Cortex of kidney (tissue), 1 donor: ENCODE measurements at places on chromosomes 6 and 20.

DNA sequence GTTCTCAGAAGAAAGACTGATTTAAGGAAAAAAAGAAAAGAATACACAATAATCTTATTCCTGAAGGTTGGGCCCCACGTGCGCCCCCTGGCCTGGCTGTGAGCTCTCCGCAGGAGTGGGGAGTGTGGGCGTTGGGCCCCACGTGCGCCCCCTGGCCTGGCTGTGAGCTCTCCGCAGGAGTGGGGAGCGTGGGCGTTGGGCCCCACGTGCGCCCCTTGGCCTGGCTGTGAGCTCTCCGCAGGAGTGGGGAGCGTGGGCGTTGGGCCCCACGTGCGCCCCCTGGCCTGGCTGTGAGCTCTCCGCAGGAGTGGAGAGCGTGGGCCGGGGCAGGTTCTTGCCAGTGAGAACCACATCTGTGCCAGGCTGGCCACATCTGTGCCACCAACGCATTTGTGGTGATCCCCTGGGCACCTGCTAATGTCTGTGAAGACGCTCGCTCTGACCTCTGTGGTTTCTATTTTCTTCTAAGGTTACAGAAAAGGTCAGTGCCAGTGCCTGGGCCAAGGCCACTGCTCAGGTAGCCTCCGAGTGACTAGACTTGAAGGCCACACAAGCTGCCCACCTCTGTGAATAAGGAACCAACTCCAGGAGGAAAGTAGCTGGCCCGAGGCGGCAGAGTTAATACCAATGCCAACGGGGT lies 41.0 kb downstream of the WDR27 start:
- no peak for DNase-seq

- DNase-seq = no peak
Measured at GRCh38 chr20:64766-65322, 22.6 kb upstream of the DEFB125 start.

- DNase-seq = no peak
Measured at GRCh38 chr20:18705490-18705889, 108.1 kb upstream of the SCP2D1 start.

DNA sequence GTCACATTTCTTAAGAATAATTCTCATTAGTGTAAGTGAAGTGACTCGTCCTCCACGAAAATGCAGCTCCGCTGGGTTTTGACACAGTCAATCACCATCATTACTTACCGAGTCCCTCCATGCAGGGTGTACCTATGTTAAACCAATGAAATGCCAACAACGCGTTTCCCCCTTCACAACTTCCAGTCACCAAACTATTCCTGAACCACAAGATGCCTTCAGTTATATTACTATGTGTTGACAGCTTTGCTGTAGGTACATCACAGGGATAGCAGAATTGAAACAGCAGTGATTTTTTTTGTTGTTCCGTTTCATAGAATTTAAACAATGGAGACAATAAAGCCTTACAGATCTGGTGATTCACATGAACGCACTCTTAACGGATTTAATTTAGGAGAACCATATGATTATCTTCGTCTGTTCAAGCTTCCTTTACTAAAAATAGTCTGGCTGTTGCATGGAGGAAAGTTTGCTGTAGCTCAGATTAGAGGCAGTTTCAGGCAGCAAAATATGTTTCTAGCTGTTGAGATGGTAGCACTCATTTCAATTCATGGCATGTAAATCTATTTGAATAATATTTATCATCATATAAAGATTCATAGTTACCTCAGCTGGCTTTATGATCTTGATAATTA lies 652.8 kb downstream of the PRKN start:
- DNase-seq = no peak

GRCh38 chr6:106608080-106608668 lies 21.1 kb downstream of the RTN4IP1 start:
- DNase-seq = no peak

- no peak for DNase-seq
Measured at GRCh38 chr6:129031051-129031599, 148.2 kb downstream of the LAMA2 start.

DNA sequence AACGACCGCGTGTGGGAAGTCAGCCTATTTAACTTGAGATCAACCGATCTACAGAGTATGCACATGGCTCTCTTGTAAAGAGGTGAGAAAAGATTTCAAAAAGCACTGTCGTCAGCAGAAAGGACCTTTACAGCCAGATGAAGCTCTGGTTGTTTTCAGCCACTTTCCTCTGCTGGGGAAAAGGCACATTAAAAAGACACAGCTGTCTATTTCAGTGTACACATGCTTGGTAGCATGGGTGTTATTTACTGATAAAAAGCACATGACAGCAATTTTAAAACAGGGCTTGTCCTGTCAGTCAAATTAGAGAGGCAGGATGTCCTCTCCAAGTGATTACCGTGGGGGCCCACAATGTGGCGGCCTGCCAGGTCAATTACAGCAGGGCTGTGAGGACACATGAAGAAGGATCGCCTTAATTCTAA lies 188.9 kb downstream of the PRKN start:
- no peak for DNase-seq

DNA sequence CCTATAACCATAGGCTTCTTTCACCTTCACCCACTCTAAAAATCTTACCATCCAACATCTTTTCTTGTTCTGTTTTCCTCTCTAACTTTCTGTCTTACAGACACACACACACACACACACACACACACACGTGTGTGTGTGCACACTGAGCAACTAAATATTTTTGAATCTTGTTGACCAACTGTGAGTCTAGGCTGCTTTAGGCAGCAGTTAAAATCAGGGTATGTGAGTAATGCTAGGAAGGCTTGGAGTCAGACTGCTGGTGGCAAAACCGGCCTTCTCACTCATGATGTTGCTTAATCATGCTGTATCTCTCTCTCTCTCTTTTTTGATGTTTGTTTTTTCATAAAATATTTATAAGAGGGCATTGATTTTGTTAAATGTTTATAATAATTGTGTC lies 103.1 kb upstream of the TBX18 start:
- no peak for DNase-seq

DNA sequence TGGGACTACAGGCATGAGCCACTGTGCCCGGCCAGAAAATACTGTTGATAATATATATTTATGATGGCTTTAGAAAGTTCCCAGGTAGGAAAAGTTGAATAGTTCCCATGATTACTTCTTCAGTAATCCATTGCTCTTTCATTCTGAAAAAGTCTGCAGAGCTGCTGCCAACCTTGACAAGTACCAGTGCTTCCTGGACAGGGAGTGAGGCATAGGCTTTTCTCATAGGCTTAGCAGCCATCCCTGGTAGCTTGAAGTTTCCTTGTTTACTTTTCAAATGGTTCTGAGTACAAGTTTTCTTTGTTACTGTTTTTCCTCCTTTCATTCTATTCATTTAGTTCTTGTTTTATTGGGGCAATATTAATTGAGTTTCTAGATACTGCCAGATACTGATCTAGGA lies 7.8 kb downstream of the RWDD1 start:
- no peak for DNase-seq

GRCh38 chr6:42870145-42870936 lies 9.1 kb upstream of the RPL7L1 start:
- no peak for DNase-seq

- no peak for DNase-seq
Measured at GRCh38 chr20:61684583-61685235, 381.0 kb downstream of the TAF4 start.

- DNase-seq = no peak
Measured at GRCh38 chr20:21303872-21304586, 898 bp downstream of the XRN2 start.

GRCh38 chr6:143279385-143279784 lies 171.1 kb downstream of the ADAT2 start:
- no peak for DNase-seq

DNA sequence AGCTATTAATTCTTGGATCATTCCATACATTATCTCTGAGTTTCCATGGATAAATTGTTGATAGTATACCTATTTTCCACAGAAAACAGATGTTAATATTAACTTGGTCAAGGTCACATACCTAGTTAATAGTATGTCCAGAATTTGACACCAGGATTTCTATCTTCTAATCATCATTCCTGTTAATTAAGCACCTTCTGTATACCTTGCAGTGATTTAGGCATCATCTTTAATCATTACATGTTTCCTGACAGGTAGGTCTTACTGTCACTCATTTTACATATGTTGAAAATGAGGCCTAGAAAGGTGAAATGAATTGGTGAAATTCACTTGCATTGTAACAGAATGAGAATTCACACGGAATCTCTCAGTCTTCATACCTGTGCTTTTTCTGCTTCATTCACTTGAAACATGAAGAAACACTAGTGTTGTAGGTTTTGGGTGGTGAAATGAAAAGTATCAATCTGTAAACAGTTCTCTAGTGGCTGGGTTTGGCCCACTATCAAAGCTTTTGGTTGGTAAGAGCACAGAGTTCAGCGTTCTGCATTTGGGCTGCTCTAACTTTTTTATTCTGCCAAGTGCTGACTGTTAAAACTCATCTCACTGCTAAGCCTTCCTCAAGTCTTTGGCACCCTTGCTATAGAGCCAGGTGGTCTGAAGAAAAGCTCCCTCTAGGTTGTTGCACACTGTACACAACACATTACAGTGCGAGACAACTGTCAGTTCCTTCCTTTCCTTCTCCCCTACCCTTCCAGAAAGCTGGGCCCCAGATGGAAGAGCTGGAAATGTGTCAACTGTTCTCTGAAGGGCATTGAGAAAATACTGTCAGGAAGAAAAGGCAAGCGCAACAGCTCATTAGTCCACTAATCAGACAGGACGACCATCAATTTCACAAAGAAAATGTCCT lies 57.8 kb upstream of the C20orf144 start:
- DNase-seq = no peak

DNA sequence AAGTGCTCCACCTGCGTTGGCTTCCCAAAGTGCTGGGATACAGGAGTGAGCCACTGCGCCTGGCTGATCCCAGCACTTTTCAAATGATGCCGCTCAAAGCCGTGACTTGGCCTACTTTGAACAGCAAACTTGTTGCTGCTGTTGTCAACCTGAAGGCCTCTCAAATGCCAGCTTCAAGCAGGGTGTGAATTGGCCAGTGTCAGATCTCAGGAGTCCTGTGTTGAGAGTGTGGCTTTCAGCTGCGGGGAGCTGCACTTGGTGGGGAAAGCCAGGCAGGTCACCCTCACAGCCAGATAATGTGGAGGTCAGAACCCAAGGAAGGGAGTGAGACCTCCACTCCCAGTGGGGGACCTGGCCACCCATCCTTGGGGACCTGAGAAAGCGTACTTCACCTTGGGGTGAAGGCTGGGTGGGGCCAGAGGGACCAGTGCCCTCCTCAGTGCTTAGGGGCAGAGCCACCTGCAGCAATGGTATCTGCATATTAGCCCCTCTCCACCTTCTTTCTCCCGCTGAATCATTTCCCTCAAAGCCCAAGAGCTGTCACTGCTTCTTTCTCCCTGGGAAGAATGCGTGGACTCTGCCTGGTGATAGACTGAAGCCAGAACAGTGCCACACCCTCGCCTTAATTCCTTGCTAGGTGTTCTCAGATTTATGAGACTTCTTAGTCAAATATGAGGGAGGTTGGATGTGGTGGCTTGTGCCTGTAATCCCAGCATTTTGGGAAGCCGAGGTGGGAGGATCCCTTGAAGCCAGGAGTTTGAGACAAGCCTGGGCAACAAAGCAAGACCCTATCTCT lies 19.1 kb upstream of the PANK2 start:
- DNase-seq = no peak

- no peak for DNase-seq
Measured at GRCh38 chr20:50303573-50304500, 113.2 kb downstream of the CEBPB start.

- no peak for DNase-seq
Measured at GRCh38 chr6:43287717-43288679, 10.1 kb upstream of the SLC22A7 start.

DNA sequence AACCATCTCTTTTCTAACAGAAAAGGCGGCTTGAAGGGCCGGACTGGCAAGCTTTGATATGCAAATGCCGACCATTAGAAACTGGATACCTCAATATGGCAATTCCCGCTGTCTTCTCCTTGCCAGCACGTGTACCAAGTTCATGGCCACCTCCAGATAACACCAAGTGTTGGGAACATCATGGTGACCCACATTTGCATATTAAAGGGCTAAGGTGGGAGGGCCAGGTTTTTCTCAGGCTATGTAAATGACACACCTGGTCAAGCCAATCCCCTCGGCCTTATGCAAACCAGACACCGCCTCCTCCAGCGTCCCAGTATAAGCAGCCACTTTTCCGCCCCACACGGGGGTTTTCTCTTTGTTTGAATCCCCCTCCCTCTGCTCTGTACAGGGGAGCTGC lies 110.7 kb downstream of the DACT2 start:
- no peak for DNase-seq

- no peak for DNase-seq
Measured at GRCh38 chr20:57193094-57193493, 73.3 kb downstream of the BMP7 start.

DNA sequence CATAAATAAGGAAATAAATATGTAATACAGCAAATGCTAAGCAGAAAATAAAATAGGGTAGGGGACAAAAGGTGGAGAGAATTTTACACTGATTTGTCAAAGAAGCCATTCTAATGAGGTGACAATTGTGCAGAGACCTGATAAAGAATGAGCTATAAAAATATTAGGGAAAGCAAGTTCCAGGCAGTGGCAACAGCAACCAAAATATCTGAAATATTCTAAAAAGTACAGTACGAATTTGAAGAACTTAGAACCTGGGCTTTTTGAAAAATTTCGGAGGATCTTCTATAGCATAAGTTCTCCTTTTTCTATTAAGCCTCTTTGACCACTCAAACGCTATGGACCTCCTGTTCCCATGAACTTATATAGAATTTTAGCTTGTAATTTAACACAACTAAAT lies 98.0 kb upstream of the FAM184A start:
- DNase-seq = no peak

DNA sequence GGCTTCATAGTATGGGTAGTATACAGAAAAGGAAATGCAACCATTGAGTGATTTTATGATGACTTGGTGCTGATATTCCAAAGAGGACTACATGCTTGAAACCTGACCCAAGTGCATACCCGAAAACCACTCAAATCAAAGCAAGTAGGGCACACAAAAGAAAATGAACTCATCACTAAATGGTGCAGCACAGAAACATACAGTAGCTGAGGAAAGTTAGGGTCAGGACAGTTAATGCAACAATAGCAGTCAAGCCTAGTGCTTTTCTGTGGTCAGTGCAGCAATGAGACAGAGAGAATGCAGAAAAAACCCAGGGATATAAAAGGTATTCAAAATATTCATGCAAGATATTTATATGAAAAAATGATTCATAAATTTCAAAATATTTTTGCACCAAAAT lies 711.1 kb downstream of the EPHA7 start:
- no peak for DNase-seq

DNA sequence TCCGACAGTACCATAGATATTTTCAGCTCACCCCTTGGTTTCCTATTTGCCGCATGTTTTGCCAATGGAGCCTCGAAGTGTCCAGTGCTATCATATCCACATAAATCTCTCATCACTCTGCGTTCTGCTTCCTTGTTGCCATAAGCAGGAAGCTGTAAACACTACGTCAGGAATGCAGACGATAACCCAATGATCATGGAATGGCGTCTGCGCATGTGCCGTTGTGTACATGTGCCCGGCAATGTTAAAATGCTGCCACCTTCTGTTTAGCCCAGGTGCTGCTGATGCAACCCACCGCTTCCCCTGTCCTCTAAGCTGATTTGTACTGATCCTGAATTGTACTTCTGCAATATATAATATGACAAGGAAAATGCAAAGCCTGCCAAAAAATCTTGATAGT lies 607.5 kb downstream of the HDGFL1 start:
- no peak for DNase-seq
